Sciatic nerve (tissue), 2 donors: ENCODE measurements at places on chromosomes 5 and 9. TPM values are rescaled to one million over a fixed set of nuclear protein-coding genes. Genes with fewer than 3 reads are reported as not detected.

DNA sequence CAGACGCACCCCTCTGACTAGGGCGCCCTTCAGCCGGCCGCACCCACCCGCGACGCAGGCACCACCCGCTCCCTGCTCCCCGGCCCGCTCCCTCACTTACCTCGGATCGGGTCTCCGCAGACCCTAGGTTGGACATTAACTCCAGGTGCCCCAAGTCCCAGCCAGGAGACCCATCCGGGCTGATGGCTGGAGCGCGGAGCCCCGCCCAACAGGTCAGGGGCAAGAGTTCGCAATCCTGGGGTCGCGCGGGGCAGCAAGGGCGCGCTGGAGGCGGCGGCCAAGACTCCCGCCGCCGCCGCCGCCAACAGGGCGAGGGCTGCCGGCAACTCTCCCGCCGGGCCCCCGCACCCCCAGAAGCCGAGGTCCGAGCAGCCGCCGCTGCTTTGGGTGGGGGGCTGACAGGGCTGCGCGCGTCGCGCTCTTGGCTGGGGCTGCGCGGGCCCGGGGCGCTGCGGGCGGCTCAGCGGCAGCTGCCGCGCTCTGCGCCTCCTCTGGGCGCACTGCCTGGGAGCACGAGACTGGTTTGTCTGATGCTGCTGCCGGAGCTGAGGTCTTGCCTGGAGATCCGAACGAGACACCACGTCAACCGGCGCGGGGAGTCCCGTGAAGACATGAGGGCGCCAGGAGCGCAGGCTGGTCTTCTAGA, at the start of gene GDNF:
TSS of gene GDNF (minus strand) at position 635 of the 646 bp plus-strand sequence. CDS start 5,245 bp downstream, outside the sequence.
- no peak for DNase-seq

GRCh38 chr5:87399720-87400119, 13.0 kb downstream of the CCNH start:
- DNase-seq, result no peak

DNA sequence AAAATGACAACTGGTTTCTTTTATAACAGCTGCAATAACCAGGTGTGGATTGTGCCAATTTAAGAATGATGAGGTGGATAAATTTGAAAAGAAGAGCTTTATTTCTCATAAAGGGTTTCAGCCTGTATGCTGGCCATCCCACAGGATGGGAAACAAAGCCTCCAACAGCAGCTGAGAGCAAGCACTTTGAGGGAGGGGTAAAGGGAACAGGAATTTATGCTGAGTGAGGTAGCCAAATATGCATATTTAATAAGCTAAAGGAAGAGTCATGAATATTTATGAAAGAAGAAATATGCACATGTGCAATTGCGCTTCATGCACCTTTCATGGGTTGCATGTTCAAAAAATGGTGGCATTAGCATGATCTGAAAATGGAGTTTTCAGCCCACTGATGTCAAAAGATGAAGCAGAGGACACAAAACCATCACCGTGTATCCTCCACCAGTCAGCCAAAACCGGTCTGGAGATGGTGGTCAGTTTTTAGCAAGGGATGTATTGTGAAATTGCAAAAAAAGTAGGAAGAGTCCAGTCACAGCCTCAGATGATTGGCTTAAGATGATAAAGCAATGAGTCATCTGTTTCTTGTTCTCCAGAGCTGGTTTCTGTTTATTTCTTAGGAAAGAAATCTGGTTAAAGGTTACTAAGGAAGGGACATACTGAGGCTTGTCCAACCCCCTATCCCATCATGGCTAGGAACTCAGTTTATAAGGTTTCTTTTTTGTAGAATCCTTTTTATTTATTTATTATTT, 47.9 kb downstream of the DEPDC1B start:
- DNase-seq, result no peak

DNA sequence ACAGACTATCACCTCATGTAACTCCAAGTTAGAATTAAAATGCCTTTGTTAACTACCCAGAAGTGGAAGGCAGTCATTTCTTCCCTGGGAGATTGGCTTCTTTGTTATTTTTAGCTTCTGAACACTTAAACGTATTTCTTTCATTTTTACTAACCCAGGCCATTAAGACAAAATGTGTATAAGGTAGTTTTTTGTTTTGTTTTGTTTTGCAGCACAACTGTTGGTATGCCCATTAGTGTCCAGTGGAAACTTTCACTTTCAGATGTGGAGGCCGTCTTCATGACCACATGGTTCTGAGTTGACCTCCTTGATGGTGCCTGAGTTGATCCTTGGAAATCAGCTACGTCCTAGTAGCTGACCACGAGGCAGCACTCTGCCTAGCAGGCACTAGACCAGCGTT, 264.6 kb upstream of the ZNF608 start:
- no peak for DNase-seq

DNA sequence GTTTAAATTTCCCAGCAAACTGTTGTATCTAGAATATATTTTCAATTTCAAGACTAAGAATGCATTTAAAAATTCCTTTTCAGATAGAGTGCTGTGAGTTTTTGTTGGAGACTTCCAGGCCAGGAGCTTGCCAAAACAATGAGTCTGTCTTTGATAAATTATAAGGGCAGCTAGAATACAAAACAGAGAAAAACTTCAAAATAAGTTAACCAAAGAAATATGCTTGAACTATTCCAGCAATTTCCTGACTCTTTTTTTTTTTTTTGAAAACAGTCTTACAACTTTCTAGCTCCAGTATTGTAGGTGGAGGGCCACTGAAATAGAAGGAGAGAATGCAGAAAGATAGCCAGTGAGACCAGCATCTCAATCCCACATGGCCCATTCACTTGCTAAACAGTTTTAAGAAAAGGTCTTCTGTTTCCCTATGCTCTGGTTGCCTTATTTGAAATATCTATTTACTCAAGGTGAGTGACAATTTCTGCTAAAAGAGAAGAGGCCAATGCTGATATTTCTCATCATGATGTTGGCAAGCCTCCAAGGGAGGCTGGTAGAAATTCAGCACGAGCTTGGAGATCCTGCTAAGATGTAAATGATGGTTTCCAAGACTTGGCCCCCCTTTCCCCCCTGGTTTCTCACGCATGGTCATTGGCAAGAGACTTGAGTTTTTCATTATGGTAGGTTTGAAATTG, 103.2 kb downstream of the USP20 start:
- DNase-seq, result no peak

AGXT2 gene
- total RNA-seq, result not detected

- peak; percentile 44 for DNase-seq
Measured at GRCh38 chr9:127136081-127136879, 13.8 kb upstream of the ANGPTL2 start.

DNA sequence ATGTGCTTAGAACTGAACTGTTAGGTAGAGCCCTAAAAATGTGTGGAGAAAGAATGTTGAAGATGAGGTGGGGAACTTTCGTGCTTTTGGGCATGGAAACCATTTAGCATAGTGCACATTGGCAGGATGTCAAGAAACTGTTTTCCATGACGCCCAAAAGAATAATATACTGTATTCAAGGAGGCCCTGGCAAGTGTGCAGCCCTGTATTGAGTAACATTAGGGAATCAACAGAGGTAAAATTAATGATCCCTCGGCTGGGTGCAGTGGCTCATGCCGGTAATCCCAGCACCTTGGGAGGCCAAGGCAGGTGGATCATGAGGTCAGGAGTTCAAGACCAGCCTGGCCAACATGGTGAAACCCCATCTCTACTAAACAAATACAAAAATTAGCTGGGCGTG, 20.9 kb upstream of the PLIN2 start:
- DNase-seq, result no peak

- no peak for DNase-seq
Measured at GRCh38 chr9:130694205-130694604, 625 bp downstream of the EXOSC2 start.

- peak; percentile 48 for DNase-seq
Measured at GRCh38 chr5:418162-419121, 24.5 kb upstream of the EXOC3 start.

GRCh38 chr5:73365990-73366667, 82.4 kb downstream of the FOXD1 start:
- no peak for DNase-seq

GRCh38 chr5:144335561-144335960, 164.9 kb downstream of the KCTD16 start:
- no peak for DNase-seq

ANXA2R gene
- 5.7 TPM for total RNA-seq

DNA sequence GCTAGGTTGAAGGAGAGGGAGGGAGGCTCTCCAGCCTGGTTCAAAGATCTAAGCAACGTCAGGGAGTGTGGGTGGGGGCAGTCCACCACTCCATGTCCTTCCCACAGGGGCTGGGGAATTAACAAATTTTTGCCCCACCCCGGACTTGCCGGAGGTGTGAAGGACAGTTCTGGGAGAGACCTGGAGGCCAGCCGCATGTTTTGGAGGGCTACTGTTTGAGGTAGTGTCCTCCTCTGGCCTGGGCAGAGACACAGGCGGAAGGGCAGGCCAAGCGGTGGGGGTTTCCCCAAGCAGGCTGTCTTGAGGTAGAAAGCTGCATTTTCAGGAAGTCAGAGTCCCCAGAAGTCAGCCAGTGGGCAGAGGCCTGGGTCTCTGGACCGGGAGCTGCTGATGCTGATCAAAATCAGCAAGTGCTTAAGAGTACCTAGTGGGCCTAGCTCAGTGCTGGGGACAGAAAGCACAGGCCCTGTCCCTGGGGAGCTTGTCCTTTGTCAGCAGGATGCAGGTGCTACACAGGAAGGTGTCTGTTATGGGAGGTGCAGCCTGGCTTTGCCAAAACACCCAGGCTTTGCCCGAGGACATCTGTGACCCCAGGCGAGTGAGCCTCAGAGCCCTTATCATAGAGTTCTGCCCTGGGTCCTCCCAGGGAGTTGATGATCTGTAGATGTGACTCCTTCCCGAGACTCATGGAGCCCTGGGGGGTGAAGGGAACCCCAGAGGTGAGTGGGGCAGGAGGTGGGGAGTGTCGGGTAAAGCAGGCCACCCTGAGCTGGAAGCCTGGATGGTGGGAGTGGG, 18.5 kb downstream of the JADE2 start:
- DNase-seq, result no peak

DNA sequence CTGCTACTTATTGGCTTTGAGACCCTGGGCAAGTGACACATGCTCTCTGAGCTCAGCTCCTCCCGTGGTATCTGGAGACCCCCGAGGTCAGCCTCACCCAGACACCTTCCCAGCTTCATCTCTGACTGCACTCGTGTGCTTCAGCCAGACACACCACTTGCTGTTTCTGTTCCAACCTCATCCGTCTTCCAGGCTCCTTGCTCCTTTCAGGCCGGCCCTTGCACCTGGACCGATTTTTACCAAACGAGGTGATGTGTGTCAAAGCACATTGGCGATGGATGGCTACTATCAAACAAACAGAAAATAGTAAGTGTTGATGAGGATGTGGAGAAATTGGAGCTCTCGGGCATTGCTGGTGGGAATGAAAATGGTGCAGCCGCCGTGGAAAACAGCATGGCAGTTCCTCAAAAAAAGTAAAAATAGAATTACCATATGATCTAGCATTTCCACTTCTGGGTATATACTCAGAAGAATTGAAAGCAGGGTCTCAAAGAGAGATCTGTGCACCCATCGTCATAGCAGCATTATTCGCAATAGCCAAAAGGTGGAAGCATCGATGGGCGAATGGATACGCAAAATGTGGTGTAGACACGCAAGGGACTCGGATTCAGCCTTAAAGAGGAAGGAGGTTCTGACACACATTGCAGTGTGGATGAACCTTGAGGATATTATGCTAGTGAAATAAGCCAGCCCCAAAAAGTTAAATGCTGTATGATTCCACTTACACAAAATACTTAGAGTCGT, 96.1 kb upstream of the IER5L start:
- DNase-seq, result peak; percentile 45

DNA sequence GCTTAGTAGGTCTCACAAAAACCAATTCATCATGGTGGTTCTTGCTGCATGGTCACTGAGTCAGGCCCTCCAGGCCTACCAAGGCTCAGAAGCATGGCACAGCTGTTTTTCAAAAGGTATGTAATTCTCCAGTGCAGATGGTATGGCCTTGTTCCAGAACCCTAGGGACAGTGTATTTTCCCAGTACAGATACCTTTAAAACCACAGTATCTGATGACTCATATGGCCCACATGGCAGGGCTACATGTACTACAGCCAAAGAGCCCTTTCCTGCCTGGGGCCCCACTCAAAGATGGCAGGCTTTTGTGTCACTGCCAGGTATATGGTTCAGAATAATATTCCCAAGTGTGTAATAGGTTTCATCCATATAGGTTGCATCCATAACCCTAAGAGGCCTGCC, 16.5 kb downstream of the CSF2 start:
- DNase-seq, result no peak
